ENCODE measurements at places on chromosomes 7 and 10.

GRCh38 chr10:130727766-130728490, 583.6 kb downstream of the TCERG1L start:
- no peak overlapping the region for H3K27ac ChIP-seq
- H3K36me3 ChIP-seq, result peaks cover 1% of the 10 kb centered on the region
- no peak overlapping the region for H3K4me3 ChIP-seq
- no peaks in the 10 kb centered on the region for H3K27me3 ChIP-seq
- no peaks in the 10 kb centered on the region for H3K4me1 ChIP-seq

DNA sequence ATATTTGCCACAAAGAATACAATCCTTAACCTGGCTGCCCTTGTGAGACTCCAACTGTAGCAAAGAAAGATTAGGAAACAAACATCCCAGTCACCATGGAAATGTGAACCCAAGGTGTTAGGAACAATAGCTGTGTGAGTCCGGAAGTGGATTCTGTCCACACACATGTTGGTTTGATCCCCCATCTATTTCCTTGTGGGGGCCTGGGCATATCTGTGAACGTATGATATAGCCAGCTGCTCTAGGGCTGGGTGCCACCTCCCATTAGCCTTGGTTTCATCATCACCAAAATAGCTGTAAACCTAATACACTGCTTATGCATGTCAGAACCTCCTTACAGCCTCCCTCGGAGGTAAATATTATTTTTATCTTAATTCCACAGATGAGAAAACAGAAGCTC, 26.4 kb downstream of the GRK5 start:
- peaks cover 2% of the 10 kb centered on the region for H3K36me3 ChIP-seq
- H3K27me3 ChIP-seq, result no peaks in the 10 kb centered on the region
- no peak for DNase-seq
- peaks cover 42% of the 10 kb centered on the region for H3K4me1 ChIP-seq
- no peak overlapping the region for H3K4me3 ChIP-seq

GRCh38 chr10:131480066-131480465, 168.5 kb upstream of the TCERG1L start:
- DNase-seq, result no peak
- H3K4me1 ChIP-seq, result no peaks in the 10 kb centered on the region
- H3K36me3 ChIP-seq, result peaks cover 3% of the 10 kb centered on the region

DNA sequence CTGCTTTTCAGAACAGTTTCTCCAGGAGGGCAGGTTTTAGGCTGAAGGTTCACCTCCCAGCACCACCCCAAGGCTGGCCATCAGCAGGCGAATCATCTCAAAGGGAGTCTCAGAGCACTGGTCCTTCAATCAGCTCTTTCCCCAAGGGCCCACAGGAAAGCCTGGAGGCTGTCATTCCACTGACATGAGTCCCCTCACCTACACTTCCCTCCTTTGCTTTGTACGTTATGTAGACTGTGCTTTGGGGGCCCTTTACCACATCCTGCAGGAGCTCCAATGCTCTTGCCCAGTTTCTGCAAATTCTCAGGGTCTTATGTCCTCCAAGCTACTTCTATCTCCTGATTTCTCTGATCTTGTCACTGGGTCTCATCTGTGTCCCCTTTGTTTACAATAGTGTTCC, 15.4 kb downstream of the WDFY4 start:
- peaks cover 33% of the 10 kb centered on the region for H3K27me3 ChIP-seq
- H3K4me1 ChIP-seq, result no peaks in the 10 kb centered on the region
- DNase-seq, result no peak

DNA sequence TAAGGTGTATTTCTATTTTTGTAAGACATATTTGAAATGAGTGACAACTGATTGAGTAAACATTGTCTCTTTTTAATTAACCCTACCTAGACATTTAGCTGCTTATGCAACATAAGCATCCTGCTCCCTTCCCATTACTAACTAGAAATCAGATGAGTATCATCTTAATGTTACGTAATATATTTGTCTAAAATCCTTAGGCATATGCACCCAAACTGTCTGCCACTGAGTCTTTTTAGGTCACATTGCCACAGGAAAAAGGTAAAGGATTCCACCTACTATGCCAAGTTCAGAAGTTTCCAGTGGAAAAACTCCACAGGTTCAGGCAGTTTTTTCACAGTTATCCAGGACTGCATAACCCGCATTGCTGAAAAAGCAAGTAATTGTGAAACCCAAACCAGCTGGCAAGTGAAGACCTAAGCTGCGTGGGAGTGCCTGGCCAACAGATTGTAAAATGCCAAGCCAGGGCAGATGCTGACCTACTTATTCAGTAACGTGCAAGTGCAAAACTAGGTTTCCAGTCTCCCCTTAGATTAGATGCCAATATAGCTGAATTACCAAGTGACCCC, 983.7 kb downstream of the GATA3 start:
- H3K4me1 ChIP-seq, result no peaks in the 10 kb centered on the region
- no peak overlapping the region for H3K4me3 ChIP-seq
- no peak for DNase-seq
- no peak overlapping the region for H3K27ac ChIP-seq
- H3K27me3 ChIP-seq, result peaks cover 9% of the 10 kb centered on the region
- peaks cover 2% of the 10 kb centered on the region for H3K36me3 ChIP-seq

GRCh38 chr7:5276611-5277010, 6.1 kb upstream of the SLC29A4 start:
- no peak for DNase-seq
- peaks cover 2% of the 10 kb centered on the region for H3K36me3 ChIP-seq
- H3K27ac ChIP-seq, result no peak overlapping the region

DNA sequence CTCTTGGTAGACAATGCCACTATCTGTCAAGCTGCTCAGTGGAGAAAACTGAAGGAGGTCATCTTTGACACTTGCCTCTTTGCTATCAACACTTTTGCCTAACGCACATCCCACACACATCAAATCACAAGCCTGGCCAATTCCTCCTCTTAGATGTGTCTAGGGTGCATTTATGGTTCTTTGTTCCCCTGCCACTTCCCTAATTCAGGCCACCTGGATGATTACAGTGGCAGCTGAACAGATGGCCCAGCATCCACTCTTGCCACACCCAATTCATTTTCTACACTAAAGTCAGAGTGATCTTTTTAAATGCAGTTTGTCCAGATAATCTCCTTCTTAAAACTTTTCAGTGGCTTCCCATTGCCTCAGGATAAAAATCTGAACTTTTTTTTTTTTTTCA, 58.6 kb downstream of the LAMB4 start:
- no peaks in the 10 kb centered on the region for H3K27me3 ChIP-seq
- no peaks in the 10 kb centered on the region for H3K36me3 ChIP-seq
- no peaks in the 10 kb centered on the region for H3K4me1 ChIP-seq
- DNase-seq, result no peak
- no peak overlapping the region for H3K27ac ChIP-seq

All from central memory CD8-positive, alpha-beta T cell (primary cell).